ENCODE measurements at places on chromosomes 6 and 20.

DNA sequence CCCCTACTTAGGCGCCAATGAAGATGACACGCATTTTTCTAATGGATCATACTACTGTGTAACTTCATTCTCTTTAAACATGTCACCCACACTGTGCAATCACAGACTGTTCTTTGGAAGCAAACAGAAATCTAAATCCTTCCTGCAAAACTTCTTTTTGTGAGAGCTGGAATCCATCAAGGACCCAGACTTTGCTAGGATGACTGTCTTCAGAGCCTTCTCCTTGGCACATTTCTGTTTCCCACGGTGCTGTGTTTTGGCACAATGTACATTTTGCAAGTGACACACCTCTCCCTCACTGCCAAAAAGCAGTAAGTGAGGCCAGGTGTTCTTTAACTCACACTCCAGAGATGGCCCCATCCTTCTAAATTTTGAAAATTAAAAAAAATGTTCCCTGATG is 21.7 kb upstream of the TAGAP start:
- no peak for DNase-seq

- DNase-seq = peak; percentile 12
Measured at GRCh38 chr6:21533678-21534077, 59.9 kb upstream of the SOX4 start.

- DNase-seq = no peak
Measured at GRCh38 chr20:56463428-56463827, 5.0 kb upstream of the RTF2 start.

- no peak for DNase-seq
Measured at GRCh38 chr6:107737397-107737793, 86.7 kb downstream of the SCML4 start.
